ENCODE measurements at places on chromosomes 3 and 15.

- DNase-seq = no peak
These were observed 29.5 kb upstream of the SNRK start for GRCh38 chr3:43256714-43257461.

DNA sequence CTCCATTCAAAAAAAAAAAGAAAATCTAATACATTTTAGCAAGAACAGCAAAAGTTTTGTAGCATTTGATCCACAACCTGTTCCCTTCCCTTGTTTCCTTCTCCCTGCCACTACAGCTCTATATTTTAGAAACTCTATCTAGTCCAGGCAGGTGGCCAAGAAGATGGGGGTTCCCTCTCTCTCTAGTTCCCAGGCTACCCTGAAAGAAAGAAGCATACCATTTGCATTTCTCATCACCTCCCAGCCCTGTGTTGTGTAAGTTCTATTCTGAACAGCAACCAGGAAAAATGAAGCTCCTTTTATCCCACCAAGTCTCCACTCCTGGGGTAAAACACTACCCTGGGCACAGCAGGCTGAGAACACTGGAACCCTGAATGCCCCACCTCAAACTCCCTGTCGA, 100.0 kb downstream of the PCCB start:
- no peak for DNase-seq

DNA sequence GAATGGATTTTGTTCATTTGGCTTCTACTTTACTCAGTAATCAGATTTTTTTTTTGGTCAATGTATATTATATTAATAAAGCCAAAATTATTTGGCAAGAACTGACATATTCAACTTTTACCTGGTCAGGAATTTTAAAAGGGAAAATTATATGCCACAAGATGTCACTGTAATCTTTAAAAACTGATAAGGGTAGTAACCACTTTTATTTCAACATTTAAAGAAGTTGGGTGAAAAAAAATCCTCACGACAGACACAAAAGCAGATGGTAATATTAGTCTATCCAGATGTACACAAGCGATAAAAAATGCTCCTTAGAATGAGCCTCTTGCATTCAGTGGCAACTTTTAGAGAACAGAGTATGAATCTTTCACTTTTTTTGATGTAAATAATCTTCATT, 101.9 kb downstream of the SERPINI1 start:
- no peak for DNase-seq

GRCh38 chr3:180693656-180694055, 14.4 kb upstream of the CCDC39 start:
- DNase-seq = no peak

Data from iPS-NIHi11 (cell line).